ENCODE measurements at places on chromosomes 6 and 20. TPM values are rescaled to one million over a fixed set of nuclear protein-coding genes. Genes with fewer than 3 reads are reported as not detected.

The CCN6 gene
- not detected for total RNA-seq

The STXBP5 gene
- total RNA-seq: 15.1 TPM

The FABP7 gene
- total RNA-seq: not detected

The ETV7 gene
- total RNA-seq: 0.34 TPM

The TMEM74B gene
- 8.9 TPM for total RNA-seq

The GPR6 gene
- not detected for total RNA-seq

The GHRH gene
- total RNA-seq: not detected

The XKR7 gene
- total RNA-seq: not detected

The TNXB gene
- 0.03 TPM for total RNA-seq

The C20orf141 gene
- not detected for total RNA-seq

The FAM162B gene
- not detected for total RNA-seq

The GRM1 gene
- total RNA-seq: not detected

The GABRR1 gene
- total RNA-seq: not detected

The KCNK16 gene
- not detected for total RNA-seq

GRCh38 chr6:13447949-13448724 is 39.3 kb downstream of the GFOD1 start:
- DNase-seq: no peak

DNA sequence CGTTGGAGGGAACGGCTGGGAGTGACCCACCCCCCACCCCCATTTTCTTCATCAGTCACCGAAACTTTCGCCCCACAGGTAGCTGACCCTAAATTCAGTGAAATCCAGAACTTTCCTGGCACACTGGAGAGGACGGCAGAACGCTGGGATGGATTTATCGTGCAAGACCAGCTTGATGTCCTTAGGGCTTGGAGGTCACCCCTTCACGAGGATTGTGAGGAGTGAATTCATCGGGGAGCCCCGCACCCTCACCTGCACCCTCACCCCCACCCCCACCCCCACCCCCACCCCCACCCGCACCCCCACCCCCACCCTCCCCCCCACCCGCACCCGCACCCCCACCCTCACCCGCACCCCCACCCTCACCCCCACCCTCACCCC is 13.3 kb upstream of the TCFL5 start:
- DNase-seq: peak; percentile 22

DNA sequence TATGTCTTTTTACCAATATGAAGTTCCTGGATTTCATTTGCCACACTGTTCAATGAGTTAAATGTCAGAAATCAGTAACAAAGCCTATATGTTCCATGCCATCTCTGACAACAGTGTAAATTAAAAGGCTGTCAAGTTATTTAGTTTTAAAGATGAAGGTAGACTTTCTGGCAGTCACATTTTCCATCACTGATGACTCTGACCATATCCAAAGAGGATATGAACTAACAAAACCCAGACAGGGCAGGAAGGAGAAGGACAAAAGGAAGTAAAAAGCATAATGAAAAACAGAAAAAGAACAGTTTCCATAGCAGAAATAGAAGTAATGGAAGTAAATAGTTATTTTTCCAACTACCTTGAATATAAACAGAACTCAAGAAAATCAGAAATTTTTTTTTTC is 242.3 kb downstream of the UBE3D start:
- DNase-seq: no peak

DNA sequence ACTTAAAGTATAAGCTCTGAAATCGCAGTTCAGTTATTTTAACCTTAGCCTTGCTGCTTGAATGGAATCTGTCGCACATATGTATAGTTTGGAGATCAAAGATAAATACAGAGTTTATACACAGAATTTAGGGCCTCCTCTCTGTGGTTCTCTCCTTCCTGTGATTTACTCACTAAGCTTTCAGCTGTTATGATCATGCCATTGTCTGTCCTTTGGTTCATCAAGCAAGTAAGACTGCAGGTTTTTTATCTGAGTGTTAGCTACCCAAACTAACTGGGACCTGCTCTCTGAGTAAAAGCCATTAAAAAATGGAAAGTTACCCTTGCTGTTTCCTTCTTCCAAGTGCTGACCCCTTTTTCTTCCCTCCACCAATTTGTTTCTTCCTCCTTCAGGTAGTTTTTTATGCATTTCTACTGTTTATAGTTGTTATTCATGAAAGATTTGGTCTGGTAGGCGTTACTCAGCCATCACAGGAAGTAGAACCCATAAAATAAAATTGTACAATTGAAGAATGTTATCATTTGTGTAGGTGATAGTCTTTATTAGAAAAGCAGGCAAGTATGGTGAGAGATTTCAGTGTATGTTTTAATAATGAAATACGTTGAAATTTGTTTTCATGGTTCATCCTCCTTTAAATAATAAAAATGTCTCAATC is 33.7 kb upstream of the SUMO4 start:
- no peak for DNase-seq

GRCh38 chr20:20849161-20849560 is 136.7 kb upstream of the RALGAPA2 start:
- no peak for DNase-seq

- no peak for DNase-seq
These were observed 517 bp downstream of the ACTL10 start for GRCh38 chr20:33667245-33667675.

DNA sequence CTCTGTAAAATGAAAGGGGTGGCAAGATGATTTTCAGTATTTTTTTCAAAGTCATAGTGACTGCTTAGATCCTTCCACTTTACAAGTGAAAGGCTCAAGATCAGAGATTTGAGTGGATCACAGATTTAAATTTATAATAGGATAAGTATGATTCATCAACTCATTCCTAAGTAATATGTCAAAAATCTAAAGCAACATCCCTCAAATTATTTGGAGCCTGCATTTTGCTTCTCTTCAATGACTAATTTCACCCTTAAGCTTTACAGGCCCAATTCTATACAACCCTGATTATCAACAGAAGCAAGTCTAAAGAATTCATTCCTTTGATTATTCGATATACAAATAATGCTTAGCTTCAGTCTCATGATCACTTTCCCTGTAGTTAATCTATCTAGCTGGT is 93.9 kb upstream of the HEY2 start:
- DNase-seq: no peak

- no peak for DNase-seq
These were observed 40.9 kb downstream of the DSTN start for GRCh38 chr20:17610566-17611289.

GRCh38 chr6:53321701-53322100 is 27.0 kb downstream of the ELOVL5 start:
- DNase-seq: no peak

DNA sequence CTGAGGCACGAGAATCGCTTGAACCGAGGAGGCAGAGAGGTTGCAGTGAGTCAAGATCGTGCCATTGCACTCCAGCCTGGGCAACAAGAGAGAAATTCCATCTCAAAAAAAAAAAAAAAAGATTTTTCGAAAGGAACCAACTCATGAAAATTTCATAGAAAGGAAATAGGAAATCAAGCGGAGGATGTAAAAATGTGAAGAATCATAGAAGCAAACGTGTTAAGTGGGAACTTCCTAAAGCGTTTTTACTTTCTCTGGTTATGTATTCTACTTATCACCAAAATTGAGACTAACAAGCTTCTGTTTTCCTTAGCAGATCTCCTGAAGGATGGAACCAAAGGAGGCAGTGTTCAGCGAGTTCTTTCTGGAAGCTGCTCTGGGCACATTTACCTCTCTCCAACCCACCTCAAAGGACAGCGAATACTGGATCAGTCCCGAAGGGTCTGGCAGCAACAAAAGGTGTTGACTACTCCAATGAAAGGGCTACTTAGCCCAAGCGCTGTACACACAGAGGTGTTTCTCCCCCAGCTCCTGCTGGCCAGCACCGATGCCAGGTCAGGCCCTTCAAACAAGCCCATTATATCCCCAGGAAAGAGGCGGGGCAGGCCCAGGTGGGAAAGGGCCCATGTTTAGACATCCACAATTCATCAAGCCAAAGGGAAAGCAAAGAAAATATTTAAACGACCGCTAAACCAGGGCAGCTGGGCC is 327.5 kb upstream of the JARID2 start:
- DNase-seq: no peak

DNA sequence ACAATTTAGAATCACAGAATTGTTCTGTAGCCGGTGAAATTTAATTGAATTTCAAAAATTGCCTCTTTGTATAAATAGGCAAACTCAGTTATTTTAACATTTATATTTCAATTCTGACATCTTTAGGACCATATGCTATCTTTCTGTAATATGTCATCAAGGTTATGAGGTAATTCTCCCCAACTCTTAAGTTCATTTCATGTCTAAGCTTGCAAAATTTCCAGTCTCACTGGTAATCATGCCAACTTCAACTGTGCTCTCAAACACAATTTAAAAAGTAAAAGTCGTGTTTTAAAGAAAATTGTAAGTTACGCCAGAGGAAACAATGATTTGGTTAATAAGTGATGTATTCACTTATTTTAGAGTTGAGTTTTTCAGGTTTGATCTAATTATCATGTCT is 1.4 kb downstream of the NCOA7 start:
- DNase-seq: no peak

GRCh38 chr6:113649276-113649675 is 207.9 kb upstream of the MARCKS start:
- DNase-seq: no peak

GRCh38 chr20:22808628-22809027 is 224.3 kb upstream of the FOXA2 start:
- DNase-seq: no peak

DNA sequence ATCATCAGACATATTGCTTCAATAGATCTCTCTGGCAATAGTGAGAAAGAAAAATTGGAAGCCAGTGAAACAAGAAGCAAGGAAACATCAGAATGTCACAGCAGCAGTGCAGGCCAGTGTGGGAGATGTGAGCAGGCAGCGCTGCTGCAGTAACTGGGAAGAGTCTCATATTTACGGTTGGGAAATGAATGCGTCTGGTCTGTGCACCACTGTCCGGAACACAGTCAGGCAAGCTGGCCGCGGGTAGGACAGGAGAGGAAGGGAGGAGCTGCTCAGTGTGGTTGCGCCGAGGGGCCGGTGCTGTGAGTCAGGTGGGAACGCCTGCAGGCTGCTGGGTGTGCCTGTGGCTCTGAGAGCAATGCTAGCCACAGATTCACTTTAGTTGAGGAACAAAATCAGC is 6.4 kb upstream of the PSMG4 start:
- no peak for DNase-seq

DNA sequence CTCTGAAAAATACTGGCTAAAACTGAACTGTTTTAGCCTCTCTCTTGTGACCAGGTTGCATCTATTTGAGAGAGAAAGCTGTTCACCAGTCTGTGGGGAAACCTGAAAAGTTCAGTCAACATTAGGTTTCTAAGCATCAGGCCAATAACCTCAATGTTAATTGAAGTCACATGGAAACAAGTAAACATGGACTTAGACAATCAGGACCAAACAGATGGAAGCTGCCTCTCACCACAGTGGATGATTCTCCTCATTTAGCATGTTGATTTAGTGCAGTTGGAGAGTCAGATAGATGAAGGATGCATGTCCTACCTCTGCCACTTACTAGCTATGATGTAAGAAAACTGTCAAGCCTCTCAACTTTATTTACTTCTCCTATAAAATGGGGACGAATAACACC is 18.2 kb downstream of the SCGN start:
- DNase-seq: no peak

DNA sequence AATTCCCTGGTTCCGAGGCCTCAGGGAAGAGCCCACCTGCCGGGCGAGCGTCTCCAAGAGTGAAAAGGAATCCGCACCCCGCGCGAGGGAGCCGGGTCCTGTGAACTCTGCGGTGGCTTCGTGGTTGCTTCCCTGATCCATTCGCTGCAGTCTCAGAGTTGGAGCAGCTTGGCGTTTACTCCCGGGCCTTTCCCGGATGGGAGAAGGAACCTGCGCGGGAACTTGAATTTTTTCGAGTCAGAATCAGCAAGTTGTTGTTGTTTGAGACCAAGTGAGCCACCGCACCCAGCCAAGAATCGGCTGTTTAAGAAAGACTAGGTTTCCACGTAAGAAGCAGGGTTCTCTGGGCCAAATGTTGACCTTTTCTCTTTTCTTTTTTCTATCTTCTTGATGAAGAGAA is 12.9 kb downstream of the PRSS16 start:
- DNase-seq: no peak

GRCh38 chr6:317448-318144 is 25.3 kb downstream of the DUSP22 start:
- no peak for DNase-seq

GRCh38 chr6:42402184-42402583 is 49.5 kb downstream of the TRERF1 start:
- DNase-seq: no peak

GRCh38 chr6:159434410-159434809 is 258.6 kb downstream of the SOD2 start:
- DNase-seq: no peak

GRCh38 chr6:32118782-32119628 is 9.0 kb downstream of the ATF6B start:
- DNase-seq: peak; percentile 88

GRCh38 chr6:38378801-38379200 is 260.9 kb downstream of the BTBD9 start:
- no peak for DNase-seq

DNA sequence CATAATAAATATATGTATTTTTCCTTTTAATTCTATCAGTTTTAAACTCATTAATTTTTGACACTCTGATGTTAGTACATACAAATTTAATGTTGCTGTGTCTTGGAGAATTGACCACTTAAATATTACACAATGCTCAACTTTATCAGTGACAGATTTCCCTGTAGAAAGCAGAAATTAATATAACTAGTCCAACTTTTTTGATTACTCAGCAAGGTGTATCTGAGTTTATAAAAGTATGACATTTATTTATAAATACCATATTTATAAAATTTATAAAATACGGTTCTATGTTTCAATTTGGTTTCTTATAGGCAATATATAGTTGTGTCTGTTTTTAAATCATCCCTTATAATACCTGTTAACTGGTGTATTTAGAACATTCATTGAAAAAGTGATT is 350.0 kb upstream of the EYS start:
- no peak for DNase-seq

- no peak for DNase-seq
These were observed 38.7 kb upstream of the POU5F1 start for GRCh38 chr6:31209137-31209536.

DNA sequence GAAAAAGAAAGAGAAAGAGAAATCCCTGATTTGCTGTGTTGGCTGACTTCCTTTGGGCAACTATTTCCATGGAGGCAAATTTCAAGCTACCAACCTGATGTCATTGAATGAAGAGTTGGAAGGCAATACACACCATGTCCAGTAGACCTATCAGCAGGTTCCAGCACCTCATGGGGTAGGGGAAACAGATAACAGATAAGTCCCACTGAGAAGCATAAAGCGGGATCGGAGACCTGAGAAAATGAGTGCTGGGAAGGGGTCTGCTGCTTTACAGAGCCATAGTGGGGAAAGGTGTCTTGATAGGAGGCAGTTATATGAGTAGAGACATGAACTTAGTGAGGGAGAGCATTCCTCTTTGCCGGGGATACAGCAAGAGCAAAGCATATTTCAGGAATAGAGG is 244.9 kb downstream of the PLCB1 start:
- DNase-seq: no peak

GRCh38 chr6:100246206-100246605 is 218.5 kb downstream of the SIM1 start:
- DNase-seq: no peak

Measured in HT-29 (cell line).